Adrenal gland (tissue), 19 donors: ENCODE measurements at places on chromosomes 1 and 21. TPM values are rescaled to one million over a fixed set of nuclear protein-coding genes. Genes with fewer than 3 reads are reported as not detected.

GRCh38 chr21:14591882-14592281 is 45.8 kb upstream of the SAMSN1 start:
- peak; percentile 26 for DNase-seq
- peak overlapping the region; percentile 31 for H3K27ac ChIP-seq
- no peaks in the 10 kb centered on the region for H3K36me3 ChIP-seq
- no peak overlapping the region for H3K4me3 ChIP-seq
- H3K27me3 ChIP-seq, result no peaks in the 10 kb centered on the region

GRCh38 chr1:101357444-101357986 is 120.7 kb downstream of the S1PR1 start:
- H3K27me3 ChIP-seq, result no peaks in the 10 kb centered on the region
- H3K4me1 ChIP-seq, result no peaks in the 10 kb centered on the region
- H3K27ac ChIP-seq, result no peak overlapping the region
- H3K36me3 ChIP-seq, result no peaks in the 10 kb centered on the region
- peak; percentile 75 for DNase-seq
- no peak overlapping the region for H3K4me3 ChIP-seq

Gene PCP4L1
- 0.39 TPM for total RNA-seq

Gene ENAH
- 62.8 TPM for total RNA-seq

Gene C8A
- not detected for total RNA-seq

Gene SERINC2
- total RNA-seq, result 12.5 TPM

GRCh38 chr1:217010253-217010652 is 287.0 kb upstream of the ESRRG start:
- no peaks in the 10 kb centered on the region for H3K4me1 ChIP-seq
- no peak overlapping the region for H3K4me3 ChIP-seq
- no peaks in the 10 kb centered on the region for H3K36me3 ChIP-seq
- no peak for DNase-seq

- H3K27ac ChIP-seq, result no peak within 1 kb of the TSS
- no peaks in the 10 kb centered on the region for H3K36me3 ChIP-seq
- no peak for DNase-seq
- peaks cover 68% of the 10 kb centered on the region for H3K27me3 ChIP-seq
- H3K4me3 ChIP-seq, result no peak within 1 kb of the TSS
These were observed at the start of gene CACNA1E for GRCh38 chr1:181483285-181484195. TSS of gene CACNA1E (plus strand) at chr1:181483517. CDS start at chr1:181483745, 228 bp downstream.

Gene RHD
- not detected for total RNA-seq

Gene CADM3
- 0.83 TPM for total RNA-seq

- no peak overlapping the region for H3K27ac ChIP-seq
- no peak for DNase-seq
- H3K36me3 ChIP-seq, result no peaks in the 10 kb centered on the region
- H3K4me1 ChIP-seq, result no peaks in the 10 kb centered on the region
- H3K27me3 ChIP-seq, result no peaks in the 10 kb centered on the region
These were observed 16.5 kb downstream of the TBX19 start for GRCh38 chr1:168297019-168297730.

- H3K27ac ChIP-seq, result no peak overlapping the region
- H3K27me3 ChIP-seq, result no peaks in the 10 kb centered on the region
- H3K4me1 ChIP-seq, result no peaks in the 10 kb centered on the region
- H3K4me3 ChIP-seq, result no peak overlapping the region
- no peak for DNase-seq
These were observed 28.9 kb upstream of the SERBP1 start for GRCh38 chr1:67459068-67459467.

Gene ADGRB2
- 9.7 TPM for total RNA-seq

DNA sequence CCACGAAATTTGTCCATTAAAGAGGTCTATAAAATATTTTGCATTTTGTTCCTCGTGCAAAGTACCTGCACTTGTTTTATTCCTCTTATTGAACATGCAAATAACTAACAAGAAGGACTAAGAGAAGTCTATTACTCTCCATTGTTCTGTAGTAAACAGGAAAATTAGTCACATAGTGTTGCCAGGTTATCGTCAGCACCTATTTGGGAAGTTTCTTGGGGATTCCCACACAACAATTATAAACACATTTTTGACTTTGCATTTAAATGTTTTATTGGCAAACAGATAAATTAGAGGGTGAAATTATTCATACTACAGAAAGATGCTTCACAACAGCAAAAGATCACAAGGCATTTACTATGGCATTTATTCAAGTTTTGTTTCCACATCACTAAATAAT is 174.5 kb downstream of the ZC3H11B start:
- no peaks in the 10 kb centered on the region for H3K36me3 ChIP-seq
- no peaks in the 10 kb centered on the region for H3K27me3 ChIP-seq
- no peak overlapping the region for H3K27ac ChIP-seq
- H3K4me3 ChIP-seq, result no peak overlapping the region
- no peak for DNase-seq

DNA sequence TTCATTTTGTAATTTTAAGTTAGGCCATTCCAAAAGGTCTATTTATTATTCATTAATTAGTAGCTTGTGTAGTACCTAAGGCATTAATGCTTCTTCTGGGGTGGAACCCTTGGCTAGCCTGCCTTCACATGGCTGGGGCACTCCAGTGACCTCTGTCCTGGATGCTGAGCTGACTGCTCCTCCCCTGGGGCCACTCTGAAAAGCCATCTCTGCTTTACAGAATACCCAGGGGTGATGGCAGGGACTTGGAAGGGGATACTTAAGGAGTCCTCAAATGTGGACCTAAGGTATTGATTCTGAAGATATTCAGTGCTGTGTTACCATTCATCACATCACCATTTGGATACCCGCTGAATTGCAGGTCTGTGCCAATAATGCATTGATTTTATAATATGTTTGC is 187.8 kb upstream of the COA6 start:
- H3K36me3 ChIP-seq, result no peaks in the 10 kb centered on the region
- DNase-seq, result no peak
- no peaks in the 10 kb centered on the region for H3K27me3 ChIP-seq
- H3K4me1 ChIP-seq, result no peaks in the 10 kb centered on the region
- H3K27ac ChIP-seq, result no peak overlapping the region
- no peak overlapping the region for H3K4me3 ChIP-seq

DNA sequence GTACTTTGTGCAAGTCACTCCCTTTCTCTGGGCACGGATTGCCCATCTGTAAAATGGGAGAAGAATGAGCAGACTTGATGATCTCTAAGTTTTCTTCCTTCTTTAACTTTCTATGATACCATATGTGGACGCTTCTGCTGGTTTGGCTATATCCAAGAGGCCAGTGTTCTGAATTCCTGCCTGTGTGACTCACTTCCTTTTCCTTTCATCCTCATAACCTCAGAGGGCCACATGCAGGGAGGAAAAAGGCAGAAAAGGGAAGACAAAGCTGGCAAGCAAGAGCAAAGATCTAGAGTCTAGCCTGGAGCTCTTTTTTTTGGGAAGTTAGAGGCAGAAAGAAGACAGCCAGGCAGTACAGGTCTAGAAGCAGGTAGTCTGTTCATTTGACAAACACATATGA is 151.2 kb downstream of the OMA1 start:
- no peaks in the 10 kb centered on the region for H3K4me1 ChIP-seq
- no peak for DNase-seq
- H3K36me3 ChIP-seq, result no peaks in the 10 kb centered on the region

DNA sequence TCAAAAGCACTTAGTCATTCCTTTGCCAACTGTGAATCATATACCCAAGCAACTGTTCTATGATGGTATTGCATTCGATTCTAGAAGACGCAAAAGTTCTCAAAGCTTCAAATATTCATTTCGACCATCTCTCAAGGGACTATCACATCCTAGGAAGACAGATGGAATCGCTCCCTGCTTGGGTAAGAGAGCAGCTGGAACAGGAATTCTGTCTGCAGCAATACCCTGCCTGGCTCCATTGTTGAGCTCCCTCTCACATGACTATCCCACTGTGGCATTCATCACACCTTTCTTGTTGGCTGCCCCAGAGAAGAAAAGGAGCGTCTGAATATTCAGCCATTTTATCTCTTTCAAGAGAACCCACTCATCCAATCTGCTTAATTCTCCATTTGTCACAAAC is 397.7 kb downstream of the NTNG1 start:
- H3K4me1 ChIP-seq, result no peaks in the 10 kb centered on the region
- H3K27me3 ChIP-seq, result no peaks in the 10 kb centered on the region
- DNase-seq, result no peak
- H3K36me3 ChIP-seq, result no peaks in the 10 kb centered on the region
- no peak overlapping the region for H3K27ac ChIP-seq
- H3K4me3 ChIP-seq, result no peak overlapping the region

Gene SRGAP2B
- 40.8 TPM for total RNA-seq

DNA sequence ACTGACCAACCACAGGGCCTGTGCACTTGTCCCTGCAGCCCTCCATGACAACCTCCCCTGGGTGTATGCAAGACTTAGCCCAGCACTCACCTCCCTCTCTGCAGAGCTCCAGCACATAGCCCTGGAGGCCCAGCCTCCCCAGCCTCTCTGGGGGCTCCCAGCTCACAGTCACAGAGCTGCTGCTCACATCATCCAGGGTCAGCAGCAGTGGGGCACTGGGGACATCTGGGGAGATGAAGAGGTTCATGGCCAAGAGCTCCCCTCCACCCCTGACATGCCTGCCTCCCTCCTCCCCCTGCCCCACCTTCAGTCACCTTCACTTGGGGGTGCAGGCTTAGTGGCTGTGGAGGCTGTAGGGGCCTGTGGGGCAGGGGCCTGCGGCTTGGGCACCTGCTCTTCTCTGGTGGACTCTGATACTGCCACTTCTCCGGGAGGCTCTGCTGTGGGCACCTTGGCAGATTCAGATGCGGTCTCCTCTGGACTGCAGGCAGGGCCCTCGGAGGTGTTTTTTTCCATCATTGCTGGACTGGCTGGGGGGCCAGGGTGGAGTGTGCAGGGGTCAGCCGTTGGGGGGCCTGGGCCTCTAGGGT is at the start of gene MYBPH:
MYBPH (minus strand) TSS at position 590 of the 590 bp plus-strand sequence; CDS start at position 519, 71 bp downstream.
- peaks cover 4% of the 10 kb centered on the region for H3K4me1 ChIP-seq
- DNase-seq, result no peak
- no peak within 1 kb of the TSS for H3K27ac ChIP-seq

- H3K27ac ChIP-seq, result no peak overlapping the region
- no peaks in the 10 kb centered on the region for H3K27me3 ChIP-seq
- H3K4me3 ChIP-seq, result no peak overlapping the region
- H3K4me1 ChIP-seq, result peaks cover 6% of the 10 kb centered on the region
- no peak for DNase-seq
These were observed 6.5 kb upstream of the ZZZ3 start for GRCh38 chr1:77688939-77689338.

- DNase-seq, result no peak
- H3K4me3 ChIP-seq, result no peak overlapping the region
- H3K36me3 ChIP-seq, result no peaks in the 10 kb centered on the region
These were observed 29.6 kb upstream of the SLC6A9 start for GRCh38 chr1:44060830-44061267.
